ENCODE measurements at places on chromosomes 4 and X. TPM values are rescaled to one million over a fixed set of nuclear protein-coding genes. Genes with fewer than 3 reads are reported as not detected.

DNA sequence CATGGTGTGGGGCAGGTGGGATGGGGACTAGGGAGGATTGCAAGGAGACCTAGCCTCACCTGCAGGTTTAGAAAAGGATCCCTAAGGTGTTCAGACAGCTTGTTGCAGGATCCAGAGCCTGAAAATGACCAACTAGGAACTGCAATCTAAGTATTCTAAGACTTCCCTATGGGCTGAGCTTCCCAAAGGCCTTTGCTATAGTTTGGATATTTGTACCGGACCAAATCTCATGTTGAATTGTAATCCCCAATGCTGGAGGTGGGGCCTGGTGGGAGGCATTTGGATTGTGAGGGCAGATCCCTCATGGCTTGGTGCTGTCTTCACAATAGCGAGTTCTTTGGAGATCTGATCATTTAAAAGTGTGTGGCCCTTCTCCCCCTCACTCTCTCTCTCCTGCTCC is 52.1 kb downstream of the GPC3 start:
- no peaks in the 10 kb centered on the region for H3K4me1 ChIP-seq
- DNase-seq = no peak
- no peak overlapping the region for H3K4me3 ChIP-seq
- H3K27ac ChIP-seq = no peak overlapping the region
- peaks cover 39% of the 10 kb centered on the region for H3K27me3 ChIP-seq
- no peaks in the 10 kb centered on the region for H3K36me3 ChIP-seq

- H3K4me3 ChIP-seq = no peak overlapping the region
- H3K36me3 ChIP-seq = no peaks in the 10 kb centered on the region
- H3K27me3 ChIP-seq = peaks cover 32% of the 10 kb centered on the region
- no peaks in the 10 kb centered on the region for H3K4me1 ChIP-seq
- H3K27ac ChIP-seq = no peak overlapping the region
- DNase-seq = no peak
Observed at GRCh38 chrX:18360867-18361266, 6.4 kb upstream of the SCML2 start.

- H3K4me1 ChIP-seq = peaks cover 100% of the 10 kb centered on the region
- peak overlapping the region; percentile 97 for H3K27ac ChIP-seq
- DNase-seq = no peak
- no peaks in the 10 kb centered on the region for H3K36me3 ChIP-seq
Observed at GRCh38 chr4:142355421-142355930, 490.6 kb downstream of the INPP4B start.

- peaks cover 1% of the 10 kb centered on the region for H3K36me3 ChIP-seq
- H3K4me3 ChIP-seq = peak overlapping the region; percentile 93
Observed at GRCh38 chr4:879729-880077, 52.4 kb downstream of the GAK start.

GRCh38 chr4:3399277-3400194 is 42.2 kb upstream of the HGFAC start:
- no peak for DNase-seq
- no peak overlapping the region for H3K27ac ChIP-seq
- H3K36me3 ChIP-seq = no peaks in the 10 kb centered on the region
- H3K4me3 ChIP-seq = no peak overlapping the region
- H3K27me3 ChIP-seq = no peaks in the 10 kb centered on the region
- no peaks in the 10 kb centered on the region for H3K4me1 ChIP-seq

DNA sequence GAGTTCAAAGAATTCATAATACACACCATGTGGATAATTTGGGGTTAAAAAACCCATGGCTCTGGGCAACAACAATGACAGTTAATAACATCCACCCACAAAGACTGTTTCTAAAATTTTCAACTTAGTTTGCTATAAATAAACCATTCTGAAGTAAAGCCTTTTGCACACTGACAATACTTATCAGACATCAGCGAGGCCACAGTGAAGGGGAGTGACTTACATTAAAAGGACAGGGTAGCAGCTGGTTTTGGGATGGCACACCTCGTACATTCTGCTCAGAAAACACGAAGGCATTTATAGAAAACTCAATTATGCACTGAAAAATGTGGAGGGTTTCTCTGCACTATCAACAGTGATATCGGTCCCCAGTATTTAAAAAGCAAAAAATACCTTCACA is 4.9 kb upstream of the ASB11 start:
- peaks cover 7% of the 10 kb centered on the region for H3K36me3 ChIP-seq
- H3K4me3 ChIP-seq = no peak overlapping the region
- no peak overlapping the region for H3K27ac ChIP-seq
- DNase-seq = no peak
- peaks cover 11% of the 10 kb centered on the region for H3K27me3 ChIP-seq

GRCh38 chr4:65498606-65499005 is 171.7 kb downstream of the EPHA5 start:
- no peaks in the 10 kb centered on the region for H3K36me3 ChIP-seq
- H3K27me3 ChIP-seq = no peaks in the 10 kb centered on the region
- no peak for DNase-seq
- H3K4me3 ChIP-seq = no peak overlapping the region

GRCh38 chrX:13805241-13805640 is 11.7 kb downstream of the GPM6B start:
- no peak overlapping the region for H3K27ac ChIP-seq
- no peaks in the 10 kb centered on the region for H3K4me1 ChIP-seq
- no peaks in the 10 kb centered on the region for H3K36me3 ChIP-seq
- H3K4me3 ChIP-seq = no peak overlapping the region
- no peak for DNase-seq
- H3K27me3 ChIP-seq = peaks cover 40% of the 10 kb centered on the region

- H3K27me3 ChIP-seq = no peaks in the 10 kb centered on the region
- H3K27ac ChIP-seq = no peak overlapping the region
- no peaks in the 10 kb centered on the region for H3K36me3 ChIP-seq
- DNase-seq = no peak
- no peak overlapping the region for H3K4me3 ChIP-seq
- peaks cover 24% of the 10 kb centered on the region for H3K4me1 ChIP-seq
Observed at GRCh38 chr4:87433342-87433741, 11.0 kb downstream of the NUDT9 start.

DNA sequence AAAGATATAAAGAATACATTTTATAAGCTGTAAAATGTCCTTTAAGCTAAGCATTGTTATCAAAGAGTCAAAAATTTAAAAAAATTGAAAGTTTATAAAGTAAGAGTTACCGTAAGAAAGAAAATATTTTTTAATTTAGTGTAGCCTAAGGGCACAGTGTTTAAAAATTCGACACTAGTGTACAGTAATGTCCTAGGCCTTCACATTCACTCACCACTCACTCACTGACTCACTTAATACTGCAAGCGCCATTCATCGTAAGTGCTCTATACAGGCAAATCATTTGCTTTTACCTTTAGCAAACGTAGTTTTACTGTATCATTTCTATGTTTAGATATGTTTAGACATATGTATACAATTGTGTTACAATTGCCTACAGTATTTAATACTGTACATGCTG is 20.2 kb downstream of the GLRA3 start:
- H3K4me3 ChIP-seq = no peak overlapping the region
- no peaks in the 10 kb centered on the region for H3K4me1 ChIP-seq
- DNase-seq = no peak
- H3K36me3 ChIP-seq = no peaks in the 10 kb centered on the region

DNA sequence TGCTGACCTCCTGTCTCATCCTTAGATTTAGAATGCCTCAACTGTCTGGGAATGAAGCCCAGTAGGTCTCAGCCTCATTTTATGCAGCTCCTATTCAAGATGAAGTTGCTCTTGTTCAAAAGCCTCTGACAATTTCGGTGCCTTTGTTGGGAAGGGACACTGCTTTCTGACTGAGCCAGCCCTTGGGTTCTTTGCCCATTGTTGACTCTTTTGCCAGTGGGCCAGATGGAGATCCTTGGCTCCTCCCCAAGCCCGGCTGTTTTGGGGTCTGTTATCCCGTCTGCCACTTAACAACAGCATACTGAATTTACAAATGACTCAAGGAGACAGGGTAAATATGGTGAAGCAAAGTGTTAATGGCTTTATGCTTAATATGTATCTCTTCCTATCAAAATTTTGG is 58.3 kb upstream of the PRKX start:
- no peaks in the 10 kb centered on the region for H3K36me3 ChIP-seq
- no peak for DNase-seq
- H3K27ac ChIP-seq = no peak overlapping the region
- H3K27me3 ChIP-seq = no peaks in the 10 kb centered on the region

DNA sequence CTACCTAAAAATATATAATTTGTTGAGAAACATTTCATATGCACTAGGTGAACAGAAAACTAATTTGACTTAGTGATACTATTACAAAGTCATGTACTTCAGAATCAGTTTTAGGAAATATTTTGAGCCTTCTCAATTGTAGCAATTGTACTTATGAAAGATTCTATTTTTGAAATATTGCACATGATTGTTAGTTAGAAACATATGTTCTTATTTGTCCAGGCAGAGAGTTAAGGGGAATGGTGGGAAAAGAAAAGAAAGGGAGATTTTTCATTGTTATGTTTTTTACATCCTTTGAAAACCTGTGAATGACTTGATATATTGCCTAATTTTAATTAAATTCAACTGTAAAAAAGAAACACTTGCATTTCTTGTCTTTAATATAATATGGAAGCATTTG is 66.0 kb downstream of the GLRB start:
- H3K27ac ChIP-seq = no peak overlapping the region
- no peak overlapping the region for H3K4me3 ChIP-seq
- H3K4me1 ChIP-seq = no peaks in the 10 kb centered on the region

DNA sequence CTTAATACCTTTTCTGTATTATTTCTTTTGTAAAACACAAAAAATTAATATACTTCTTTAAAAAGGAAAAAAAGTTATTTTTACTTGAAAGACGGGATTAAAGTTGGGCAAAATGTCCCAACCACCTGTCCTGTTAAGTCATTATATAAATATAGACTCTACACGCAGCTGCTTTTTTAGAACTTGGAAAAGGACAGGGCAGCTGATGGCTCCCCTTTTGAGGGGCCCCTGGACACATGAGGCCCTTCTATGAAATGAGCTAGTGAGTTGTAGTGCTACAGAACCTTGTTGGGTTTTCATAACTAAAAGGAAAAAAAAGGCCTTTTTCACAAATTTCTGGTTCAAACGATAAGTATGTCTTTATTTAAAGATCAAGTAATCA is 600 bp upstream of the BEX2 start:
- no peak overlapping the region for H3K27ac ChIP-seq
- peaks cover 14% of the 10 kb centered on the region for H3K27me3 ChIP-seq
- no peaks in the 10 kb centered on the region for H3K4me1 ChIP-seq

DNA sequence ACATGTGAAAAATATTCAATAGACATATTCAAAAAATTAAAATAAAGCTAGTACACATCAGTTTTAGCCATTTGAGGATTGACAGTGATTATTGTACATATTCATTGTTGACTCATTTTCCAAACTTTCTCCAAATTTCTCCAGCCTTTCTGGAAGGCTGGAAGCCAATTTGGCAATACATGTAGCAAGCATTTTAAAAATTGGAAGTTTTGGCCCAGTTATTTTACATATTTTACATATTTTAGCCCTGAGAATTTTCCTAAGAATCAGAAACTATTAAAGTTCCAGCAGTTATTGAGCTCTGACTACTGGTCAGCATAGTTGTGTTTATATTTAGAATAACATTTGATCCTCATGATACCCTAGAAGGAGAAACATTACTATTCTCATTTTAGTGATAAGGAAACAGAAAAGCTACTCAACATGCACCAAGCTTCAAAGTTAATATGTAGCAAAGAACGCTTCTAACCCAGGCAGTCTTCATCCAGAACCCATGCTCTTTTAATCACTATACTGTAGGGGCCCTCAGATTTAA is 3.2 kb downstream of the CABS1 start:
- DNase-seq = no peak
- no peak overlapping the region for H3K4me3 ChIP-seq
- no peaks in the 10 kb centered on the region for H3K27me3 ChIP-seq
- no peak overlapping the region for H3K27ac ChIP-seq

DNA sequence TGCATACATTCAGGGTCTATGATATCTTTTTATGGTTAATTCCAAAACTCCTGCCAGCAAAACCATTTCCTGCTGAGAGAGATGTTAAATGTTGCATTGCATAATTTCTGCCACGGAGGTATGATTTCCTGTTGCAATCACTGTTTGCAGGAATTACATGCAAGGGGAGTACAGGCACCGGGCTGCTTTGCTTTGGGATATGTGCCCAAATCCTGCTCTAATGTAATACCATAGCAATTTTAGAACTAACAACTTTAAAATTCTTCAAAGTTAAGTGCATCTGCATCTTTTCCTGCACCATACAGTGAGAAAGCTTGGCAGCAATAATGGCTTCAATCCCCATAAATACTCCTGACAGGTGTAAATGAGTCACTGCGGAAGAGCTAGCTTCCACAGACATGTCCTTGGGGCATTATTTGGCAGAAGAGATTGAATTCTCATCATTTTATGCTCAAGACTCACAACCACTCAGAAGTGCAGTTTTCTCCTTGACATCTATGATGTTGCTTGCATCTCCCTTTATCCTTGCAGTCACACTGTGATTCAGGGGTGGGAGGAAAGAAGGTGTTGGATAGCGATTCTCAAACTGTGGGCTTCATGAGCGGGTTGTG is 29.6 kb downstream of the TRIM2 start:
- no peak overlapping the region for H3K27ac ChIP-seq
- H3K4me3 ChIP-seq = no peak overlapping the region
- peaks cover 19% of the 10 kb centered on the region for H3K4me1 ChIP-seq
- peaks cover 11% of the 10 kb centered on the region for H3K27me3 ChIP-seq
- DNase-seq = no peak

DNA sequence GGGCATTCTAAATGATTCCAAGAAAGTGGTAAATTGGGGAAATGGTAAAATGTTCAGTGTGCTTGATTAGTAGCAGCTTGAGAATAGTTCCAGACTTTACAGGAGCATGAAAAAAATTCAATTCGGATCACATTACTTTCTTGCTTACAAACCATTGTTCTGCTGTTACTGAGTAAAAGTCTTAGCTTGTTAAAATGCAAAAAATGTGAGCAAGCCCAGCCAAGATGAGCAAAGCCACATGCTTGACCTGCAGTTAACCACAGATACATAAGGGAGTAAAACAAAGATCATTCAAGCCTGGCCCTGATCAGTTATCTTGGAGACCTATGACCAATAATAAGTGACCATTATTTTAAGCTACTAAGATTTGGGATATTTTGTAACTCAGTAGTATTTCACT is 562.9 kb upstream of the MAGEB2 start:
- peaks cover 4% of the 10 kb centered on the region for H3K27me3 ChIP-seq
- H3K36me3 ChIP-seq = no peaks in the 10 kb centered on the region
- no peak overlapping the region for H3K4me3 ChIP-seq
- H3K27ac ChIP-seq = no peak overlapping the region

- no peak overlapping the region for H3K27ac ChIP-seq
- no peak for DNase-seq
- H3K4me1 ChIP-seq = no peaks in the 10 kb centered on the region
- H3K4me3 ChIP-seq = no peak overlapping the region
- H3K27me3 ChIP-seq = no peaks in the 10 kb centered on the region
Observed at GRCh38 chr4:173793937-173794510, 264.0 kb upstream of the HAND2 start.

- peaks cover 8% of the 10 kb centered on the region for H3K4me1 ChIP-seq
- no peak overlapping the region for H3K27ac ChIP-seq
- no peak for DNase-seq
- H3K27me3 ChIP-seq = peaks cover 20% of the 10 kb centered on the region
- no peaks in the 10 kb centered on the region for H3K36me3 ChIP-seq
- H3K4me3 ChIP-seq = no peak overlapping the region
Observed at GRCh38 chr4:20248155-20248558, 3.5 kb upstream of the SLIT2 start.

VCX2 gene
- not detected for total RNA-seq

KLHL2 gene
- 41.5 TPM for total RNA-seq

TCP11X2 gene
- not detected for total RNA-seq

PRDM8 gene
- 1.8 TPM for total RNA-seq

MTMR8 gene
- total RNA-seq = 5.0 TPM

Measured in activated T-cell treated with anti-CD3 and anti-CD28 coated beads, Interleukin-2, amount 50 U/mL, for 72 hours (primary cell).